Esophagus squamous epithelium (tissue), 5 donors: ENCODE measurements at places on chromosomes 5 and 9. TPM values are rescaled to one million over a fixed set of nuclear protein-coding genes. Genes with fewer than 3 reads are reported as not detected.
A peak's percentile ranks its signal among the peaks of the same experiment; 100 is the strongest.

Gene ERBIN
- 27.4 TPM for total RNA-seq

DNA sequence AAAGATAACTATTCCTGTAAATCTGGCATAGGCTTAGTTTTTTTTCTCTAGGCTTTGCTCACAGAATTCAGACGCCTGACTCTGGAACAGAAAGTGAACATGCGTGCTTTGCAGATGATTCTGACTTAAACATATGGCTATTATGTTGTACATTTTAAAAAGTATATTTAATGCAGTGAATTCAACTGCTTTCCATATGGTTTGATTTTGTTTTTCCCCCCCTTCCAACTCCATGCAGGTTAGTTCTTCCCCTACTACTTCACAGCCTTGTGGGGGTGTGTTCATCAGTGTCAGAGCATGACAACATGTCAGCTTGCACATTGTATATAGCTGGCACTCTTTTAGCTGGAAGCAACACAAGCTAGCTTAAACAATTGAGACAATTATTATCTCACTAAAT lies 226.8 kb downstream of the TMEM167A start:
- no peaks in the 10 kb centered on the region for H3K36me3 ChIP-seq
- H3K27ac ChIP-seq: no peak overlapping the region
- no peaks in the 10 kb centered on the region for H3K27me3 ChIP-seq
- no peak overlapping the region for H3K4me3 ChIP-seq
- no peak for DNase-seq

- peaks cover 53% of the 10 kb centered on the region for H3K4me1 ChIP-seq
- H3K36me3 ChIP-seq: no peaks in the 10 kb centered on the region
- DNase-seq: no peak
- no peaks in the 10 kb centered on the region for H3K27me3 ChIP-seq
- H3K4me3 ChIP-seq: no peak overlapping the region
These were observed 7.6 kb downstream of the PAM start for GRCh38 chr5:102762562-102763227.

GRCh38 chr9:108687006-108687987 lies 168.5 kb downstream of the ACTL7B start:
- no peaks in the 10 kb centered on the region for H3K27me3 ChIP-seq
- H3K4me1 ChIP-seq: peaks cover 37% of the 10 kb centered on the region
- H3K36me3 ChIP-seq: no peaks in the 10 kb centered on the region
- peak overlapping the region; percentile 22 for H3K27ac ChIP-seq

DNA sequence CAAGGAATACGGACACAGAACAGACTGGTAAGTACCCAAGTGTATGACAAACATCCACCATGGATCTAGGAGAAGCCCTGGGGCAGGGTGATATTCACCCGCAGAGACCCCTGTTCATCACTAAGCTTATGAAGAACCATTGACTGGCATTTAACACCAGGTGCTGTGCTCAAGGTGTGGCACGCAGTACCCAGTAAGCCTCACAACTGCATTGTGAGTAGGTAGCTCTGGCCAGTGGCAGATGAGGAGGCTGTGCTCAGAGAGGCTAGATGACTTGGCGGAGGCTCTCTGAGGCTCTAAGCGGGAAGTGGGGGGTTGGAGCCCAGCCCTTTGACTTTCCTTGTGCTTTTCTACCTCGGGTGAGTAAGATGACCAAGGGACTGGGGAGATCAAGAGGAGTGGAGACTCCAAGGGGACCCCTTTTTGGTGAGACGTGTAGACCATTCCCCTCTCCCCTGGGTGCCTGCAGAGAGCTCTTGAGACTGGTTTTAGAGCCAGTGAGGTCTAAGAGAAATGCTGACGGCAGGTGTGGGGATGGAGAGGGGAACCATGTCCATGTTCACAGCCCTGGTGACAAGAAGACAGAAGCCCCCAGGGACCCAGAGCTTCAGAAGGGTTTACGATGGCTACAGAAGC lies 70.8 kb downstream of the IL6ST start:
- H3K27ac ChIP-seq: no peak overlapping the region
- no peaks in the 10 kb centered on the region for H3K4me1 ChIP-seq
- no peak for DNase-seq
- H3K36me3 ChIP-seq: no peaks in the 10 kb centered on the region

GRCh38 chr9:98427491-98427890 lies 172.0 kb upstream of the TBC1D2 start:
- no peaks in the 10 kb centered on the region for H3K36me3 ChIP-seq
- H3K4me1 ChIP-seq: no peaks in the 10 kb centered on the region
- no peak overlapping the region for H3K4me3 ChIP-seq
- no peak for DNase-seq
- no peaks in the 10 kb centered on the region for H3K27me3 ChIP-seq
- no peak overlapping the region for H3K27ac ChIP-seq

GRCh38 chr9:36542355-36542754 lies 30.3 kb upstream of the MELK start:
- DNase-seq: no peak
- no peaks in the 10 kb centered on the region for H3K36me3 ChIP-seq
- H3K27me3 ChIP-seq: no peaks in the 10 kb centered on the region
- H3K27ac ChIP-seq: no peak overlapping the region

GRCh38 chr5:35229076-35230037 lies 930 bp downstream of the PRLR start:
- H3K27me3 ChIP-seq: no peaks in the 10 kb centered on the region
- no peak for DNase-seq
- H3K36me3 ChIP-seq: no peaks in the 10 kb centered on the region
- H3K27ac ChIP-seq: peak overlapping the region; percentile 0
- peak overlapping the region; percentile 64 for H3K4me3 ChIP-seq

Gene IL9
- not detected for total RNA-seq

Gene IFNB1
- not detected for total RNA-seq

Gene ADGRV1
- 1.9 TPM for total RNA-seq

Gene PAEP
- total RNA-seq: not detected

GRCh38 chr5:17411436-17412402 lies 86.3 kb upstream of the TAF11L2 start:
- DNase-seq: no peak
- H3K27me3 ChIP-seq: no peaks in the 10 kb centered on the region
- H3K36me3 ChIP-seq: no peaks in the 10 kb centered on the region
- no peak overlapping the region for H3K27ac ChIP-seq
- no peaks in the 10 kb centered on the region for H3K4me1 ChIP-seq

Gene RNF130
- total RNA-seq: 9.1 TPM

Gene FOXD1
- not detected for total RNA-seq

Gene NRARP
- total RNA-seq: 19.6 TPM

GRCh38 chr5:143217065-143217803 lies 186.3 kb downstream of the NR3C1 start:
- H3K4me3 ChIP-seq: no peak overlapping the region
- H3K36me3 ChIP-seq: no peaks in the 10 kb centered on the region
- H3K4me1 ChIP-seq: peaks cover 42% of the 10 kb centered on the region
- no peak overlapping the region for H3K27ac ChIP-seq
- no peaks in the 10 kb centered on the region for H3K27me3 ChIP-seq

DNA sequence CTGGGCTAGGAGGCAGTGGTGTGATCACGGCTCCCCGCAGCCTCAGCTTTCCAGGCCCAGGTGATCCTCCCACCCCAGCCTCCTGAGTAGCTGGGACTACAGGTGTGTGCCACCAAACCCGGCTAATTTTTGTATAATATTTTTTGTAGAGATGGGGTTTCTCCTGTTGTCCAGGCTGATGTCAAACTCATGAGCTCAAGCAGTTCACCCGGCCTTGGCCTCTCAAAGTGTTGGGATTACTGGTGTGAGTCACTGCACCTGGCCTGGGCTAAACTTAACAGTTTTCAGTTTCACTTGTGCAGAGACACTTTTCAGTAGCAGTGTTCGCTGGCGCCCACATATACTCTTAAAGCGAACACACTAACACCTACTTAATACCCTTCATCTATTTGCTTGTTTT lies 205.6 kb upstream of the ZNF608 start:
- H3K27ac ChIP-seq: no peak overlapping the region
- H3K4me1 ChIP-seq: no peaks in the 10 kb centered on the region
- no peak overlapping the region for H3K4me3 ChIP-seq
- H3K27me3 ChIP-seq: no peaks in the 10 kb centered on the region

- no peak for DNase-seq
- no peaks in the 10 kb centered on the region for H3K36me3 ChIP-seq
- H3K27me3 ChIP-seq: no peaks in the 10 kb centered on the region
- H3K4me3 ChIP-seq: no peak overlapping the region
These were observed 27.4 kb downstream of the CENPK start for GRCh38 chr5:65535529-65535987.

DNA sequence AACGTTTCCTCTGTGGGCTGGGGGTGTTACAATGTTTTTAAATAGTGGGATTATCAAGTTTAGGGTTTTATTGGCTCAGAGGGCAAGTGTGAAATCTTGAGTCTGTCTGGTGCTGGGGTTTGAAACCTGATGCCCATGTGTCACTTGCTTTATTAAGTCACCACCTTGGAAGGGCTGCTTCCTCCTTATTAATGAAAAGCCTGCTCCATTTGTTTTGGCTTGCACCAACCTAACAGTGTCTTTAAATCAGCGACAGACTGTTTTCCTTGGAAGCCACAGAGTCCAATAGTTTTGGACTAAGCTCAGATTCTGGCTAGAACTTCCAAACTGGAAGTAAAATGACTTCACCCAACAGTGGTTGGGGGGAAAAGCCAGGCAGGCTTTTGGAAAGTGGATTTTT lies 10.7 kb upstream of the PALM2AKAP2 start:
- H3K36me3 ChIP-seq: no peaks in the 10 kb centered on the region
- H3K27me3 ChIP-seq: peaks cover 31% of the 10 kb centered on the region
- H3K4me1 ChIP-seq: no peaks in the 10 kb centered on the region

DNA sequence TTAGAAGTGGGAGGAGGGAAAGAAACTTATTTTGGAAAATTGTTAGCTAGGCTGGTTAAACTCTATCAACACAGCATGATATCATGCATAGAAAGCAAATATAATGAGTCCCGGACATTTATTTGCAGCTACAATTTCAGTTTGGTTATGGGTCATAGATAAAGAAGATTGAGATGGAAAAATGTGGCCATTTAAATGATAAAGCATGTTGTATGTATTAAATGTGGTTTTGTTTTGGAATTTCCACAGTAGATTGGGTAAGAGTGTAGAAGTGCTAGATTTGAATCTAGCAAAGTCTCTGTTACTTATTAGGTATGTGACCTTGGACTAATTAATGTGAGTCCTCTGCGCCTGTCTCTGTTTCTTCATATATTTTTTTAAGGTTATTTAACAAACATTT lies 217.4 kb downstream of the KDM4C start:
- no peaks in the 10 kb centered on the region for H3K27me3 ChIP-seq
- H3K4me3 ChIP-seq: no peak overlapping the region
- no peaks in the 10 kb centered on the region for H3K36me3 ChIP-seq
- DNase-seq: no peak
- H3K4me1 ChIP-seq: no peaks in the 10 kb centered on the region

DNA sequence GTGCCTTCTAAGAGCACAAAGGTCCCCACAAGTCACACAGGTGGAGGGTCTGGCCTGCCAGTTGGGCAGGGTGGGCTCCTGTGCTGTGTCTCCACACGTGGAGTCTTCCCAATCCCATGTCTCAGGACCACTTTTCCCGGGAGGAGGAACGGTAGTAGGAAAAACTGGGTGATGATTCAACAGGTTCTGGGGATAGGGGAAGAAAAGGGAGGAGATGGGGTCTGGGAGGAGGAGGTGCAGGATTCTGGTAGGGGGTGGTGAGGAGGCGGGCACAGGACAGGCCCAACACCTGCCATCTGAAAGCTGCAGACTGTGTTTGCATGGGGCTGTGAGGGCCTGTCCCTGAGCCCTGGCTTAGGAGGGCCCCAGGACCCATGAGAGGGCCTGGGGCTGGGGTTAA lies 215.2 kb downstream of the HSPA4 start:
- no peaks in the 10 kb centered on the region for H3K36me3 ChIP-seq
- DNase-seq: no peak
- H3K4me3 ChIP-seq: no peak overlapping the region
- H3K4me1 ChIP-seq: no peaks in the 10 kb centered on the region

Gene PALM2AKAP2
- 3.3 TPM for total RNA-seq

DNA sequence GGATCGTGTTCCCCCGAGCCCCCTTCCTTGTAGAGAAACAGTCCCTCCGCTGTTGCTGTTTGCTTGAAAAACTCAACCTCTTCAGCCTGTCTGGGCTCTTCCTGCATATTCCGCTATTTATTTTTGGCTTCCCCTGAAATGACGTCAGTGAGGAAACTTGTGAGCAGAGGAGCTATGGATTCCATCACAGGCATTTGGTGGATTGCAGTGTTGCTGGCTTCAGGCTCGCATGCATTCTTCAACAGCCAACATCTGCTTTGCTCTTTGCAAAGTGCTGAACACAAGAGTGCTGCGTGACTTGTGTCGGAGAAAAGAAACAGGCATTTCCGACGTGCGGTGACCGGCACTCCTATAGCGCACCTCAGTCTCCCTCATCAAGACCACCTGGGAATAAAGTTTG lies 232.7 kb downstream of the RFK start:
- no peaks in the 10 kb centered on the region for H3K36me3 ChIP-seq
- peaks cover 22% of the 10 kb centered on the region for H3K4me1 ChIP-seq
- H3K4me3 ChIP-seq: no peak overlapping the region
- no peak for DNase-seq
- no peaks in the 10 kb centered on the region for H3K27me3 ChIP-seq
- peak overlapping the region; percentile 37 for H3K27ac ChIP-seq

DNA sequence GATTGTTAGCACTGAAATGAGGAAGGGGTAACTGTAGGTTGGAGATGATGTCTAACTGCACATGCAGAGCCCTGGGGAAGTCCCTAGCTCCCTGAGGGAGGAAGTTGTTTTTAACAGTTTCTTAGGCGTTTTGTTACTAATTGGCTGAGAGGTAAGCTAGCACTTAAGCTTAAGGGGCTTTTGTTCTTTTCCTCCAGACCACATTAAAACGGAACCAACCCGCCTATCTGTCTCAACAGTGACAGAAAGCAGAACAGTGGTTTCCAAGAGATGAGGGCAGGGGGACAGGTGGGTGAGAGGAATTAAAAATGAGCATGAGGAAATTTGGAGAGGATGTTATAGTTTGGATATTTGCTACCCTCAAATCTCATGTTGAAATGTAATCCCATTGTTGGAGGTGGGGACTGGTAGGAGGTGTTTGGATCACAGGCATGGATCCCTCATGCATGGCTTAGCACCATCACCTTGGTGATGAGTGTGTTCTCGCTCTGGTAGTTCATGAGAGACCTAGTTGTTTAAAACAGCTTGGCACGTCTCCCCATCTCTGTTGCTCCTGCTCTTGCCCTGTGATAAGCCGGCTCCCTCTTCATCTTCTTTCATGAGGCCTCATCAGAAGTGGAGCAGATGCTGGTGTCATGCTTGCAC lies 38.9 kb downstream of the LYRM7 start:
- H3K27me3 ChIP-seq: no peaks in the 10 kb centered on the region
- H3K4me1 ChIP-seq: no peaks in the 10 kb centered on the region
- H3K27ac ChIP-seq: no peak overlapping the region
- H3K4me3 ChIP-seq: no peak overlapping the region
- no peaks in the 10 kb centered on the region for H3K36me3 ChIP-seq
- DNase-seq: no peak

GRCh38 chr5:78287833-78288232 lies 6.7 kb downstream of the AP3B1 start:
- H3K36me3 ChIP-seq: no peaks in the 10 kb centered on the region
- H3K27me3 ChIP-seq: no peaks in the 10 kb centered on the region
- H3K4me3 ChIP-seq: no peak overlapping the region
- no peak for DNase-seq

GRCh38 chr5:82993416-82993815 lies 83.8 kb downstream of the TMEM167A start:
- no peaks in the 10 kb centered on the region for H3K4me1 ChIP-seq
- H3K27me3 ChIP-seq: no peaks in the 10 kb centered on the region
- DNase-seq: no peak
- H3K27ac ChIP-seq: no peak overlapping the region
- no peaks in the 10 kb centered on the region for H3K36me3 ChIP-seq
- H3K4me3 ChIP-seq: no peak overlapping the region
